GM23338 (cell line): ENCODE measurements at places on chromosomes 1 and 21.
A peak's percentile ranks its signal among the peaks of the same experiment; 100 is the strongest.

- DNase-seq, result no peak
These were observed 20.3 kb upstream of the KAZN start for GRCh38 chr1:14578156-14578555.

- no peak for DNase-seq
These were observed 99.6 kb upstream of the CACNA1E start for GRCh38 chr1:181383695-181384094.

- DNase-seq, result no peak
These were observed 27.9 kb downstream of the LRRC8B start for GRCh38 chr1:89552471-89553081.

GRCh38 chr1:56175211-56175610 is 404.2 kb downstream of the PLPP3 start:
- DNase-seq, result no peak

- DNase-seq, result no peak
These were observed 8.3 kb downstream of the RASAL2 start for GRCh38 chr1:178102218-178102617.

DNA sequence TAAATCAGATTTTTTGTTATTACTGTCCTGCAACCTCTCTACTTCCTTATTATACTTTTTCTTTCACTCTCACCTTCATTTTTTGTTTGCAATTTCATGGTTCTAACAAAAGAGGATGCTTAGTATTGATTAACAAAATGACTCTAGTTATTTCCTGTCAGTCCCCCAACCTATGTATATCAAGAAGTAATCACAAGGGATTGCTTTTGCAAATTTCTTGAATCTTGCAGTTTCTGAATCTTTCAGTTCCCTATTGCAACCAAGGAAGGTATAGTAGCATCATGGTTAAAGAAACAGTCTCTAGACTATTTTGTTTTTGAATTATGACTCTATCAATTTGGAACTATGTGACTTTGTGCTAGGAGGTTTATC is 446.9 kb downstream of the NEGR1 start:
- DNase-seq, result no peak

GRCh38 chr1:196609370-196609737 is 1.1 kb upstream of the KCNT2 start:
- no peak for DNase-seq

GRCh38 chr1:212302745-212303383 is 17.7 kb downstream of the PPP2R5A start:
- no peak for DNase-seq

DNA sequence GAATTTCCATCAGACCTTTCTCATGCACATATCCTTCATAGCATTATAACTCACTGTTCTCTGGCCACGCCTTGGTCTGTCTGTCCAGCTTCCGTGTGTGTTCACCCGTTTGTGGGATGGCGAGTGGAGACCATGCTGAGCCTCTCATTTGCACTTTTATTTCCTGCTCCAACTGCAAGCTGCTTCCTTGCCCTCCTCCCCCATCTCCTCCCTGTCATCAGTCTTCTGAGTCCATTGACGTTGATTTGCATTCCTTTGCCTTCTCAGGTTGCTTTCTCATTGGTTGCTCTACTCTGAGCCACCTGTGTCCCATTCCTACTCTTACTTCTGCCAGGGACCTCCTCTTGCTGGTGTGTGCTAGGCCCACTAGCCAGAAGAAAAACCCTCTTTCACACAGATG is 146.4 kb downstream of the NOS1AP start:
- DNase-seq, result peak; percentile 73

- no peak for DNase-seq
These were observed 377.9 kb downstream of the LTN1 start for GRCh38 chr21:28614791-28615190.

- DNase-seq, result no peak
These were observed 10.6 kb upstream of the GIPC2 start for GRCh38 chr1:78035121-78035520.
